ENCODE measurements at places on chromosomes 5 and 9.

GRCh38 chr9:110767559-110768063 is 99.0 kb downstream of the MUSK start:
- no peak for DNase-seq

GRCh38 chr9:88794100-88794499 is 197.2 kb upstream of the S1PR3 start:
- no peak for DNase-seq

DNA sequence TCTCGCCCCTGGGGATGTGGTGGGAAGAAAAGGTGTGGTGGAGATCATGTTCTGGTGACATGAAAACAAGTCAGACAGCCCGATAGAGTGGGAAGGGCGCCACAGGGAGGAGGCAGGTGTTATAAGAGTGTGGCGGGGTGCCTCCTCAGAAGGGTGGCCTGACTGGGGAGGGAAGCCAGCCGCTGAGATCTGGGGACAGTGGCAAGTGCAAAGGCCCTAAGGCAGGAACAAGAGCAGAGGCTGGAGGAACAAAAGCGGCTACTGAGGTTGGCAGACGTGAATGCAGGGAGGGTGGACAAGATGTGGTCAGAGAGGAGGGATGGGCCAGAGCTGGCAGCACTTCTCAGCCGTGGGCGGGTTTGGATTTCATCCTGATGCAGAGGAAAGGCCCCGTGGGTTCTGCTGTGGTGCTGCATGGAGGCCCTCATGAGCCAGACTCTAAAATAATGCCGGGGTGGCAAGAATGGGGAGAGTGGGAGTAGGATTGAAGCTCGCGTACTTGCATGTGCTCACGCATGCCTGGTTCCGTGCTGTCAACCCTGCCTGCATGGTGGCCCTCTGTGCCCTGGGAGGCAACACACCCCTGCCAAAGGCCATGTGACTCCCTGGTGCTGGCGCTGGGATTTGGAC is 89.2 kb downstream of the MVB12B start:
- DNase-seq: no peak

DNA sequence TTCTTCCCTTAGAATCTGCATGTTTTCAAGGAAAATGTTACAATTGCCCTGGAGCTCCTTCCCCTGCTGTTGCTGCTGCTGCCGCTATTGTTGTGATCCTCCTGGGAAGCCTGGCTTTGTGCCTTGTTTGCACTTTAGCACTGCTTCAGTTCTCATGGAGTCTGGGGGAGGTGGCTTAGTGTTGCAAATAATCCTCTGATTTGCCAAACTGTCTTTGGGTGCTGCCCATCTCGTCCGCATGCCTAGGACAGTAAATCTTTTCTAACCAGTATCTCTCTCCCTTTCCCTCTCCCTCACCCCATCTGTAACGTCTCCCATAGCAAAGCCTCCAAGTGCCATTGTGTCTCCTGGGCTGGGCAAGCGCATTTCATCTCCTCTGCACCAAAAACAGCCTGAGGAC is 30.3 kb downstream of the FAM240B start:
- DNase-seq: no peak

- DNase-seq: no peak
Observed at GRCh38 chr9:116000748-116001329, 152.8 kb upstream of the PAPPA start.

Measured in NCI-H187 (cell line).